ENCODE measurements at places on chromosomes 2 and 18.
A peak's percentile ranks its signal among the peaks of the same experiment; 100 is the strongest.

DNA sequence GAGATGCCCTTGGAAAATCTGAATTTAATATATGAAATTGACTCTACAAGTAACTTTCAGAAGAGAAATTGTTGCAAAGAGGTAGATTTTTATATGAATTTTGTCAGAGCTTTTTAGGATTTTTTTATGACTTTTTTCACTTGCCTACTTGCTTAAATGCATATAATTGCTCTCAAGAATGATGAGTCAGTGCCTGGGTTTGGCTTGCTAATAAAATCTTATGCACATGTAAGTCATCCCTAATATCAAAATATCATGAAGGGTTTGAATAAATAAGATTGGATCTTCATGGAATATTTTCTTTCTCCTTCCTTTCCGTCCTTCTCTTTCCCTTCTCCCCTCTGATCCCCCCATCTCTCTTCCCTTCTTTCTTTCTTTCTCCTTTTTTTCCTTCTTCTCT lies 354.1 kb downstream of the TXNL1 start:
- DNase-seq: peak; percentile 30

- no peak for DNase-seq
Observed at GRCh38 chr2:112821682-112822081, 14.9 kb downstream of the IL1B start.

DNA sequence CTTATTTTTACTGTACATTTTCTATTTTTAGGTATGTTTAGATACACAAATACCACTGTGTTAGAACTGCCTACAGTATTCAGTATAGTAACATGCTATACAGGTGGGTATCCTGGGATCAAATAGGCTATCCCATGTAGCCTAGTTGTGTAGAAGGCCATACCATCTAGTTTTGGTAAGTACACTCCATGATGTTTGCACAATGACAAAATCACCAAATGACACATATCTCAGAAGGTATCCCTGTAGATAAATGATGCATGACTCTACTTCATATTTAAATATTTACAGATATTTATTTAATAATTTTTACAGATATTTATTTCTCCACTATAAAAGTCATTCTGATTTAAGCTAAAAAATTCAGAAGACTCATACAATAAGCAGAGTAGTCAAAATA lies 233.8 kb upstream of the OSR1 start:
- DNase-seq: no peak

DNA sequence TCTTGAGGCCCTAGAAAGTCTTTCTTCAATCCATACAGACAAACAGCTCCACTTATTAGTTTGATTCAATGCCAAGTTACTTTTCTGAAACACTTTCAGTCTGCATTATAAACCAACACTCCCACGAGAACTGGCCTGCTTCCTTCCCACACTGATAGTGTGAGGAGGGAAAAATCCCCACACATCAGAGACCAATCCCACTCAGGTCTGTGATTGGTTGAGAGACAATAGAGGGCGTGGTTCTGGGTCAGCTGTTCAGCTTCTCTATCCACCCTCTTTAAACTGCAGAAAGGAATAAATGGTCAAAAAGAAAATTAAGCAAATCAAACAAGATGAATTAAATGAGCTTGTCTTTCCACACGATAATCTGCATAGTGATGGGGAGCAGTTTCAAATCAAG lies 152.5 kb downstream of the NRP2 start:
- DNase-seq: no peak

- DNase-seq: peak; percentile 98
Observed at GRCh38 chr18:22826726-22827125, 106.4 kb upstream of the RBBP8 start.

- DNase-seq: no peak
Observed at GRCh38 chr2:60440079-60440766, 113.2 kb downstream of the BCL11A start.

DNA sequence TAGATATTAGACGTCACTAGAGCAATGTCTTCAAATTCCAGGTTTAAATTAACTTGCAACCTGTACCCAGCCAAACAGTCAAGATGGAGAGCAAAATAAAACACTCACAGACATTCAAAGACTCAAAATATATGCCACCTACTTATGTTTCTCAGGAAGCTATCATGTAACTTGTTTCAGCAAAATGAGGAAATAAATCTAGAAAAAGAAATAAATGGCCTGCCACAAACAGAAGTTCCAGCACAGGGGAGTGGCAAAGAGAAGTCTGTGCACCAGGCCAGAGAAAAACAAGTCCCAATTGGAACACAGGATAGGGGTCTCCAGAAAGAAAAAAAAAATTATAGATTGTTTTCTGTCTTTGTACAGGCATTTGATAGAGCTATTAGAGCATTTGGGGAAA lies 96.7 kb downstream of the LRP2 start:
- no peak for DNase-seq

GRCh38 chr18:22988208-22988607 lies 55.1 kb downstream of the RBBP8 start:
- no peak for DNase-seq

DNA sequence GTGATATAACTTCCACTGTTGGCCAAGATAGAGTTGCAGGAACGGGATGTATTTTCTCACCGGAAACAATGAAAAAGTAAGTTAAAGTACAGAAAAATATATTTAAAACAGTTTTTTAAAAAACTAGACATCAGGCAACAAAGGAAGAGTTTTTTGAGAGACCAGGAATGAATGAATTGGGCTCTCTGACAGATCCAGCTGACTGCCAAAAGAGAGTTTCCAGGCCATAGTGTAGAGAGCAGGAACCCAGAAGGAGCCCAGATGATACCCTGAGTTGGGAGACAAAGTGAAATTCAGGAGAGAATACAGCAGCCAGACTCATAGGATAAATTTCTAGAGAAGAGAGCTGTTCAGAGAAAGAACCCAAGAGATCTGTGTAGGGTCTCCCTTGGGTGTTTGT lies 362.6 kb upstream of the SMIM21 start:
- DNase-seq: no peak

- no peak for DNase-seq
Observed at GRCh38 chr2:238698072-238698352, 149.9 kb upstream of the TWIST2 start.

- no peak for DNase-seq
Observed at GRCh38 chr18:45127405-45127804, 446.7 kb downstream of the SETBP1 start.

GRCh38 chr18:68017385-68017784 lies 500.9 kb upstream of the DSEL start:
- DNase-seq: no peak

DNA sequence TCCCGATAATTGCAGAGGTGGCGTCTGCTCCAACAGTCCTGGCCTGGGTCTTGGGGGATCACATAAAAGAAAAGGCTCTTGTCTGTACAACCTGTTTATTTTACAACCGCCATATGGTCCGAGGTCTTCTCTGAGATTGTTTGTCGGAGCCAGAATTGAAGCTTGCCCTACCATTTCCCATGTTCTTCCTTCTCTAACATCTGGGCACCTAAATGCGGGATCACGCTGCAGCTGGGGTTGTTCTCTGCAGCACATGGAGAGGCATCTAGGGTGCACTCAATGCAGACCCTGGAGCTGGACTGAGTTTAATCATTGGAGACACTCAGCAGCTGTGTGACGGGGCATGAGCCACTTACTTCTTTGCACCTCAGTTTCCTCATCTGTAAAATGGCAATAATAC lies 107.7 kb downstream of the ACKR3 start:
- no peak for DNase-seq

DNA sequence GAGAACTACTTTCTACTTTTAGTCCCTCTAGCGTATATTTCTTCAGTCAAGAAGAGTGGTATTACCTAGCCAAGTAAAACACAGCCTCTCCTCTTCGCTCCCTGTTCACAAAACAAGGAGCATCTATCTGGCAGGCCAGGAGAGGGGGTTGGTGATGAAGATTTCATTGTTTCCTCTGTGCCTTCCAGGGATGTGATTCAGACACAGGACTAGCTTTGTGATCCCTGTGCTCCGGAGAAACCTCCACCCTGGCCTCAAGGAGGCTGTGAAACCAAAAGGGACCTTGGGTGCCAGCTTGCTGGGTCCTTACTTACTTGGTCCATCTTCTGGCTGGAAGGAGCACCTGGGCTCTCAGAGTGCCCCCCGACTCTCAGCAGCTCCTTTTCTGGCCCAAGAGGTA lies 5.7 kb downstream of the RHOB start:
- peak; percentile 84 for DNase-seq

DNA sequence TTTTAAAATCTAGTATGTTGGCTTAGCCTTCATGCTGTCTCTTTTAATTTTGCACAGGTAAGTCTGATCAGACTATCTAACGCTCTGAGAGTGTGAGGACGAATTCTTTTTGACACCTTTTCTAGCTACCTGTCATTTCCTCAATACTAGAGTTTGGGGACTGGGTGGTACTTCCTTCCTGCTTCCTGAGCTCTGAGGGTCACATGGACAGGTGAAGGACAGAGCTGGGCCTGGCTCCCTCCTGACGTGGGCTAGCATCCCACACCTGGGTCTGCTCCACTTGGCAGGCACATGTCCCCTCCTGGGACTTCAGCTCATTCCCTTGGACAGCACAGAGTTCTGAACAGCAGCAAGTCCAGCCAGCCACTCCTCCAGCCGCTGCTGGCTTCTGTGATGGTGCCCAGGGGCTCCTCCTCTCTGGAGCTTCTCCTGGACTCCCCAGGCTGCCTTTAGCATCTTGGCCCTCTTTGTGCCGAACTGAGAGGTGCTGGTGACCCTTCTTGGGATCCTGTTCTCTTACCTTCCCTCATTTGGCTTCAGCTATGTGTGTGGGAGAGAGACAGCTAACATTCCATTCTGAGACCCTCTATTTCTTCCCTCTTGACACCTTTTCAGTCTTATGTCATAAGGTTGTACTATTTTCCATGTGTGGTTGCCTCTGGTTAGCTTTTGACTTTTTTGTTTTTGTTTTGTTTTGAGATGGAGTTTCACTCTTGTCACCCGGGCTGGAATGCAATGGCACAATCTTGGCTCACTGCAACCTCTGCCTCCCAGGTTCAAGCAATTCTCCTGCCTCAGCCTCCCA lies 106.9 kb downstream of the B3GNT2 start:
- DNase-seq: no peak

DNA sequence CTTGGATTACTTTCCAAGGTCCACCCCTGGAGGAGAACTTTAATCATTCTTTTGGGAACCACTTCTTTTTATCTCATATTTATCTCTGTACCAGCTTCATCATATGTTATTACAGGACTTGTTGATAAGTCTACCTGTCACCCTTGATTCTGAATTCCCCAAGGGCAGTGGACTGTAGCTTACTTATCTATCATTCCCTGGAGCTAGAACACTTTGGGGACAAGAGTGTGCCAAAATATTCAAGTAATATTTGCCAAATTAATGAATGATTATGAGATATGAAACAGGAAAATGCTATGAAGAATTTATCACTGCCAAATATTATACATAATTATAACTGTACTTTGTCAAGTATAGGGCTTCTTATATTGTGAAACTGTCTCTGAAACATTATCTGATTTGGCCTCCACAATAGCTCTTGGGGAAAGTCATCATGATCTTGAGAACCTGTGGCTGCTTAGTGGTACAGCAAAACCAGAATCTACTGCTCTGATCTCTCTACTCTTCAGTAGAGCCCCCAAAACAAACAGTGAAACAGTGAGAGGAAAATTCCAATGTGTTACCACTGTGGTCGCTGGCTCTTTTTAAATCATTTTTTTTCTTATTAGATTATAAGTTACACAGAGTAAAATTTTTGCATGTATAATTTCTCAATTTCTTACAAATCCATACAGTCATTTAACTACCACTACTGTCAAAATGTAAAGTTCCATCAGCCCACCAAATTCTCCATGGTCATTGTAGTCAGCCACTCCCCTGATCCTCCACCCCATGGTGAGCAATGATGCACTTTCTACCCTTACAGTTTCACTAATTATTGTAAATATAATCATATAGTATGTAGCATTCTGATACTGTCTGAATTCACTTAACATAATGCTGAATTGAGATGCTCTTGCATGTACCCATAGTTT lies 197.5 kb downstream of the PIEZO2 start:
- no peak for DNase-seq

DNA sequence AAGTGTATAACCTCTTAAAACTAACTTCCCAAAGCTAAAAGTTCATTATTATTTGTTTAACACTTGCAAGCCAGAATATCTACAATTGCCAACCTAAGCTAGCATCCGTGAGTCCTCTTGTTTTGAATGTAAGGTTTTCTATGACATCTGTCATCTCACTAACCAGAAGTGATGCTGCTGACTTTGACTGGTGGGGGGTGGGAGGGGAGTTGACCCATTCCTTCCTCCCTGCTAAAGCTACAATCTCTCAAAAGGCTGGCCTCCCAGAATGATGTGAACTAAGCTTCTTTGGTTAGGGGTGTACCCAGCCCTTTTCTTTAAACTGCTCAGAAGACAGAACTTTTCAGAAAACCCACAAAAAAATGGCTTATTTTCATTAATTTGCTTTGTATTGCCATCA lies 280.6 kb downstream of the ZEB2 start:
- DNase-seq: no peak

GRCh38 chr2:145777914-145778313 lies 1258.0 kb upstream of the ZEB2 start:
- no peak for DNase-seq

- DNase-seq: no peak
Observed at GRCh38 chr2:217465100-217465499, 537.7 kb downstream of the TNS1 start.

- no peak for DNase-seq
Observed at GRCh38 chr2:74001781-74002504, 17.2 kb downstream of the TET3 start.

DNA sequence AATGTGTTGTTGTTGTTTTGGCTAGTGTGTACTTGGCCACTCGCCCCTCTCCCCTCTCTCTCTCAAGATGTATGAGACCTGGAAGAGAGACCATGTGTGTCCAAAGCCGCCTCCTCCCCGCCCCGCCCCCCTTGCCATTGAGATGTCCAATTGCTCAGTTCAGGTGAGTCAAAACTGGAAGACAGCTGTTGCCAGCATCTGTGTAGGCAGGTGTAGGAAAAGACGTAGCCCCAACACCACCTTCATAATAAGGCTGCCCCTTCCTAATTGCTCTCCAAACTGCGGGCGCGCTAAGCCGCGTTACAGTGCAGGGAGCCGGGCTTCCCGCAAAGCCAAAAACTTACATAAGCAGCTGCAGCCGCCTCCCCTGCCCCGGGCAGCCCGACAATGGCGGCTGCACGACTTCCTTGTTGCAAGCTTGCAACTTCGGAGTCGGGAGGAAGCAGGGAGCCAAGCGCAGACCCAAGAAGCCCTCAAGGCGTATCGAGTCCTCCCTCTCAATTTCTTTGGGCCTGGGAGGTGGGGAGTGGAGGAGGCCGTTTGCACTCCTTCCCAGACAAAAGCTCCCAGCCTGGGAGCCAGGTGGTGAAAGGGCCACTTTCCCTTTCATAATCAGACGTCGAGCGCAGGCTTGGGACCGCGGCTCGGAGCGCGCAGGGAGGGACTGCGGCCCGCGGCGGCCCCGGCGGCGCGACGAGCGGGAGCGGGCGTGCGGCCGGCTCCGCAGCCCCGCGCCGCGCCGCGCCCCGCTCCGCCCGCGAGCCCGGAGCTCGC lies 882 bp downstream of the ZBTB14 start:
- peak; percentile 62 for DNase-seq

DNA sequence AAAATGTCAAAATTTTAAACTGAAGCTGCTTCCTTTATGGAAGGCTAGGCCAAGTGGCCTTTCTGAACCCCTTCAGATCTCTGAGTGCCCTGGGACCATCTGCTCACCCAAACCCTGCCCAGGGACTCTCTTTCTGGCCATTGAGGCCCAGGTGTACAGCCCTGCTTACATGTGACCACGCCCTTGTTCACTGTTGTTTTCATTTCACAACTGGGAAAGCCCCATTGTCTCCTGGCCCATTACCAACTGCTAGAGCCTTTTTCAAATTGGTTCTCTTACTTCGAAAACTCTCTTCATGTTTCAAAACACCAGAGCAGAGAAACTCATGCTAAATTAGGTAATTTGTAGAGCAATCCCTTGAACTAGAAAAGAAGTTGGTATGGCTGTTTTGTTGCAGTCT lies 219.5 kb upstream of the TANK start:
- peak; percentile 82 for DNase-seq
